ENCODE measurements at places on chromosomes 11 and 22.
A peak's percentile ranks its signal among the peaks of the same experiment; 100 is the strongest.

- DNase-seq: no peak
Measured at GRCh38 chr22:38111925-38112355, 1.5 kb upstream of the BAIAP2L2 start.

- DNase-seq: no peak
Measured at GRCh38 chr11:47056261-47056915, 119.8 kb downstream of the CSTPP1 start.

GRCh38 chr22:36274531-36274930 lies 21.6 kb downstream of the APOL1 start:
- no peak for DNase-seq

- no peak for DNase-seq
Measured at GRCh38 chr22:20807315-20807752, 33.4 kb downstream of the SERPIND1 start.

GRCh38 chr22:11066458-11067285 lies 4461.3 kb upstream of the OR11H1 start:
- no peak for DNase-seq

- DNase-seq: peak; percentile 31
Measured at GRCh38 chr11:66720223-66720898, 8.7 kb downstream of the SPTBN2 start.

GRCh38 chr11:125579811-125580210 lies 10.5 kb downstream of the EI24 start:
- DNase-seq: no peak

- peak; percentile 8 for DNase-seq
Measured at GRCh38 chr22:22111267-22111751, 128.7 kb upstream of the TOP3B start.

DNA sequence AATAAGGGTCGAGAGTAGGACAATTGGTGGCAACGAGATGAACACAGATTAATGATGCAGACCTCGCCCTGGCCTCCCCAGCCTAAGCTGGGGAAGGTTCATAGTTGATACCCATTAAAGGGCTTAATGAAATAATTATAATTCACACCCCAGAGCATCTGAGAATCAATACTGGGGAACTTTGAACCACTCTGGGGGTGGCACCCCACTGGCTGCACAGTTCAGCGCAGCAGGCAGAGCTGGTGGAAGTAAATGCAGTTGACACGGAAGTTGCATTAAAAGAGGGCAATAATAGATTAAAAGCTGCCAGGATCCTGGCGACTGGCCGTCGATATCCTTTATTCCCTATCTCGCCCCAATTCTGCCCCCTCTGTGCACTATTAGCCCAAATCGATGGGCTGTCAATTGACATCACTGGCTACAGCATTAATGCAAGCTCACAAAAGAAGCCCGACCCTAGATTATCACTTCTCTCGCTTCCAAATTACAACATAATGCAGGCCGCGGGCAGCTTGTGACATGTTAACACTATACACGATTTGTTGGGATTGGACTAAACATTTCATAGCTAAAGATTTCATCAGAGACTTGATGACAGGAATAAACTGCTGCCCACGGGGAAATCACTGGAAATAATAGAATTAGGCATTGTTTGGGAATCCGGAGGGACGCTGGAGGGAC lies 14.5 kb downstream of the HSPA8 start:
- DNase-seq: no peak

- no peak for DNase-seq
Measured at GRCh38 chr22:28064920-28065319, 145.9 kb upstream of the PITPNB start.

DNA sequence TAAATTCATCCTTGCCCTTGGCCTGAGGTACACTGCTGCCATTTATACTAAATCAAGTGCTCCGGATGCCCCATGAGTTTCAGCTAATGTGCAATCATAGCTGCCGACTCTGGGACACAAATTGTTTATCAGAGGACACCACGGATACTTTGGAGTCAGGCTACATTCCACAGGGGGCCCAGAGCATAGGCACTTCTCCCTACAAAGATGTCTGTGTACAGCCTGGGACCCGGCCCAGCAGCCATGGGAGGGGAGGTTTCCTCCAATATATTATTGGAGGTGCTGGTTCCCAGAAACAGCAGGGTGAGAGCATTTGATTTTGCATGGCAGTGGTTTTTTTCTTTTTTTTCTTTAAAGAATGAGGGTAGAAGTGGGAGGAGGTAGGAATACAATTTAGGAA lies 31.3 kb downstream of the HTR3B start:
- DNase-seq: no peak
